Prostate gland (tissue), 2 donors: ENCODE measurements at places on chromosomes 5 and 9. TPM values are rescaled to one million over a fixed set of nuclear protein-coding genes. Genes with fewer than 3 reads are reported as not detected.

The IL3 gene
- total RNA-seq, result not detected

DNA sequence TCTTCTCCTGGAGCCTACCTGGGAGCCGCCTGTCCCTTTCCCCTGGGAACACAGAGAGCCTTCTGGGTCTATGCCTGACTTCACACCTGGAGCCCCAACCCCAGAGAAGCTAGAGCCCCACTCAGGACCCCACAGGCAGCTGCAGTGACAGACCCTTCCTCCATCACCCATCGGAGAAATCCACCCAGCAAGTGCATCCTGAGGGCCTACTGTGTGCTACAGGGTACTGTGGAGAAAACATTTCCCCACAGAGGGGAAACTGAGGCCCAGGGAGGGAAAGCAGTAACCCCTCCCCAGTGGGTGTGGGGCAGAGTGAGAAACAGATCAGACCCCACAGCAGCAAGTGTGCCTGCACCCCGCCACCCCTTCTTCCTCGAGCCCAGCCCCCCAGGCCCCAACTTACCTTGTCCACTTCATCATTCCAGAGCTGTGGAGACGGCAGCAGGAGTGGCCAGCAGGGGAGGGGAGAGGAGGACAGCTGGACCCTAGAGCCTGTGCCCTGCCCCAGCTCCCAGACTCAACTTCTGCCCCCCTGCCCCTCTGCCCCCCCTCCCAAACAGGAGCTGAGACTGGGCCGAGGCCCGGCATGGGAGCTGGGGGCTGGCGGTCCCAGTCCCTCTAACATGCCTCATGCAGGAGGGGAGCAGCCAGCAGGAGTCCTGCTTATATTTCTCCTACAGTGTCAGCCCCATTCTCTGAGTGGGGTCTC, 17.7 kb downstream of the SH3GLB2 start:
- no peak for DNase-seq

DNA sequence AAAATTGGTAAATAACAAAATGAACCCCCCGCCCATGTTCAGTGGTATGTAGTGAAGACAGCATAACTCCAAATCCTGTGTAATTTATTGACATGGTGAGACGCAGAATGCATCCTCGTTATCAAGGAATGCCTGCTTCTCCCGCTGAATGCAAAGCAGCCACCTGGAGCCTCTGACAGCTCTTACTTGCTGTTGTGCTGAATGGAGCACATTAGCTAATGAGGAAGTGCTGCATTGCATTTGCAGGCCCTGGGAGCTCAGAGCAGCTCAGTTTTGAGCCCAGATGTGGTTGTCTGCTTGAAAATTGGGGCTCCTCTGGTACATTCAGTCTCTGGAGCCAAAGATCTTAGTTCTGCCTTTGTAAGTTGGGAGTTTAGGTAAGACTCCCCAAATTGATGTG, 28.9 kb downstream of the PLAC8L1 start:
- no peak for DNase-seq

The FBLL1 gene
- 4.0 TPM for total RNA-seq

The ADAMTSL2 gene
- total RNA-seq, result 11.6 TPM
